Activated CD8-positive, alpha-beta memory T cell treated with anti-CD3 and anti-CD28 coated beads, Interleukin-2, amount 50 U/mL, for 4 hours (primary cell): ENCODE measurements at places on chromosomes 7 and 10.

- DNase-seq: no peak
Observed at GRCh38 chr10:45150997-45151396, 150.3 kb downstream of the ZNF22 start.

DNA sequence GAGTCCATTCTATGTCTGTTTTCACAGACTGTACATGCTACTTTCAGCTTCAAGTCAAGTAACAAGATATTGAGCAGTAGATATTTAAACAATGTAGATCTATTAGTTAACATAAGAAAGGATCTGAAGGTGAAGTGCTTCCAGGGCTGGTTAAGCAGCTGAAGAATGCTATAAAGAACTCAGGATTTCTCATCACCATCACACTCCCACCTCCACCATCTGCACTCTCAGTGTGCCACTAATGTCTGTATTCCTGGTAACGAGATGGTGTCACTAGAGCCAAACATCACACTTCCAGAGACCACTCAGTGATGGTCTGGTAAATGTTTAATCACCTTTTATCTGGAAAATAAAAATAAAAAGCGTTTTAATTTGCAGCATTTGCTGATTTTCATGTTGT is 224.0 kb upstream of the FERD3L start:
- no peak for DNase-seq

DNA sequence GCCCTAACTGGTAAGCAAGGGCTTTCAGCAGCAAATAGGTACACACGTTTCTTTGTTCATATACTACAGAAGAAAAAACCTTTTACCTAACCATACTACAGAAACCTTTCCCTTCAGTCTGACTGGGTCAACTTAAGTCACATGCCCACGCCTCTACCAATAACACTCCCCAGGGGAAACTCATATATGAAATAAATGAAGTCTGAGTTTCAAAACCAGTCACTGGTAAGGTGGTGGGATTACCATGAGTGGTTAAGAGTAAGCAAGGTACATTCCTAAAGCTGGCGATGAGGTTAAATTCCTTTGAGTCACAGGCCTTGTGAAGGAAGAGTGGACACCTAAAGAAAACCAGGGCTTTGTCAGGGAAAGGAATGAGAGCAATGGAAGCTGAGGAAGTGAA is 21.4 kb upstream of the KIF20B start:
- no peak for DNase-seq

DNA sequence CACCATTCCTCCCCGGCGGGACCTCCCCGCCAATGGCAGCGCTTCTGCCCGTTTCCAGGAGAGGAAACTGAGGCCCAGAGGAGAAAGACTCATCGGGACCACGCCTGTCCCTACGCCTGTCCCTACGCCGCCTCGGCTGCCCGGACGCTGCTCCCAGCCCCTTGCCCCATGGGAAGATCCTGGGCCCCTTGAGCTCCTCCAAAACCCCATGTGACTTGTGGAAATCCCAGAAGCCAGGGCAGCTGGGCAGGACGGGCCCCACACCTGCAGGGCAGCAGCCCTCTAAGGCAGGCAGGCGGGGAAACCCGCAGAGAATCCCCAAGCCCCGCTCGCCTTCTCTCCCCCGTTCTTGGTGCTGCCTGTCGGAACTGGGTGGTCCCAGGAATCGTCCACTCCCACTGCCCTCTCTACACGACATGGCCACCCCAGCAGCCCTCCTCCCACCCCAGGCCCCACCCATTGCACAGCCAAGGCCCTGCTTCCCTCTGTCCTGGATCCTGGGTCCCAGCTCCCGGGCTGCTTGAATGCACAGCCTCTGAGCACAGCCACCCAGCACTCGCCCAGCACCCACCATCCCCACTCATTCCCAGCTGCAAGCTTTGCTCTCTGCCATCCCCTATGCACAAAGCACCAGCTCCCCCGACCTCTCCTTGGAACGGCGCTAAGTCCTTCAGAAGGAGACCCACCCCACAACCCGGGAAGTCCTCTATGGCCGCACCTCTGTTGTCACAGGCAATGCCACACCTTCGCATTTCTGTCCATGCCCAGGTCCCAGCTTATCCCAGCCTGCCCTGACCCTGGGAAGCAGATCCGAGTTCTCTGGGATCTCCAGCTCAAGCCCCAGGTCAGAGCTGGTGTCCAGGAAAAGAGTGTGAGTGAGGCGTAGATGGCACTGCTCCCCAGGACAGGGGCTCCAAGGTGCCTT is 50.6 kb downstream of the SLC29A4 start:
- DNase-seq: no peak

- no peak for DNase-seq
Observed at GRCh38 chr7:129146237-129146979, 1.9 kb downstream of the TSPAN33 start.

- no peak for DNase-seq
Observed at GRCh38 chr7:54076616-54077015, 465.6 kb upstream of the VSTM2A start.

DNA sequence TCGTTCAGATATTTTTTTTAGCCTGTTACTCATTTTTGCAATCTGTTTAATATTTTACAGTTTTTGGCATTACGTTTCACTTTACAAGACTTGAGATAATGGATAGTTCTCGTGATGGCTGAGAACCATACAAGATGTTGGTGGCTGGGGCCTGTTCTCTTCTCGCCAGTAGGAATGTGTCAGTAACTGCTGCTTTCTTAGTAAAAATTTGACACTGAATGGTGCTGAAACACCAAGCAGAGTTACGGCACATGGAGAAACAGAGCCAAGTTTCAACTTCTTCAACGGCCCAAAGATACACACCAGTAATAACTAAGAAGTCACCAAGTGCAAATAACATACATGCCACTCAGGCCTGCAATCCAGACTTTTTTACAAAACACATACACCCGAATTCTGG is 130.4 kb downstream of the NRP1 start:
- DNase-seq: no peak

DNA sequence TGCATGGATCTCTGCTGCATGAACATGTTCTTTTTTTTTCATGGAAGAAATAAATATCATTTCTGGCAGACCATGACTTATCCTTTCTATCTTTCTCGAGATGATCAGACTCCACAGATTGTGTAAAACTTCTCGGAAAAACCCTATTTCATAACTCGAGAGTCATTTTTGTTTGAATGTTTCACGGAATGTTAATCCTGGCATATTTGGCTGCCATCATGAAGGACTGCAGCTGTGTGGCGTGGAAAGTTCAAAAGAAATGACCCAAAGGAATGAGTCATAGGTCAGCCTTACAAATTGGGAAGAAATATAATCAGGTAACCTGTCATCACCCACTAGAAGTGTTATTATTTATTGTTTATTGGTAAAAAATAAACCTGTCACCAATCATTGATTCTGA is 566.8 kb downstream of the SDK1 start:
- DNase-seq: no peak

GRCh38 chr7:29457565-29458011 is 106.0 kb upstream of the PRR15 start:
- no peak for DNase-seq

GRCh38 chr7:28957064-28957750 is 923 bp downstream of the TRIL start:
- DNase-seq: peak; percentile 15

GRCh38 chr7:140134039-140134438 is 42.7 kb downstream of the KDM7A start:
- no peak for DNase-seq

DNA sequence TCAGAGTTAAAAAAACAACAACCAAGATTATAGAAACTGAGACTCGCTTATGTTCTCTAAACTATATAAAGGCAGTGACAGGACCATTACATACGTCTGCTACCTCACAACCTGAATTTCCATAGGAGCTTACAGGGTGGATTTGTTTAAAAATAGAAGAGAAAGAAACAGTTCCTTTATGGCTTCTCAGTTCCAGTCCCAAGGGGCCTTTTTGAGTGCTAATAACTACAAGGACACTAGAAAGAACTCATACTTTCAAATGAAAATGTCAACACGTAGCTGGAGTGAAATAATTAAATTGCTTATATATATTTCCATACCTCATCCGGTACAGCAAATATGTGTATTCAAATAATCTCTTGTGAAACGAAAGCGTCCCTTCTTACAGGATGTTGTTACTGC is 19.7 kb downstream of the TSPAN12 start:
- no peak for DNase-seq

- DNase-seq: no peak
Observed at GRCh38 chr7:108286290-108286904, 156.2 kb upstream of the LAMB4 start.

DNA sequence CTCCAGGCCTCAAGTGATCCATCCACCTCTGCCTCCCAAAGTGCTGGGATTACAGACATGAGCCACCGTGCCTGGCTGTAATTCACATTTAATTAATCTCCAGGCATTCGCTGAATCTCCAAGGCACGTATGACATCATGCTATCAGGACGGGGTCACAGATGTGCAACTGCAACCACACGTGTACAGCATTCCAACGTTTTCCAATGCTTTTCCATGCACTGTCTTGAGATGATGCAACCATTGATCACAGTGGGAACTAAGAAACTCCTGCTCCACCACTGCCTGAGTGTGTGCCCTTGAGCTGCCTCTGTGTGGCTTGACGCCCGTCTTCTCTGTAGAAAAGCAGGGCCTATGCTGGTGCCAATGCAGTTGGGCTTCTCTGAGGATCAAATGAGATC is 119.8 kb upstream of the LYZL2 start:
- no peak for DNase-seq

DNA sequence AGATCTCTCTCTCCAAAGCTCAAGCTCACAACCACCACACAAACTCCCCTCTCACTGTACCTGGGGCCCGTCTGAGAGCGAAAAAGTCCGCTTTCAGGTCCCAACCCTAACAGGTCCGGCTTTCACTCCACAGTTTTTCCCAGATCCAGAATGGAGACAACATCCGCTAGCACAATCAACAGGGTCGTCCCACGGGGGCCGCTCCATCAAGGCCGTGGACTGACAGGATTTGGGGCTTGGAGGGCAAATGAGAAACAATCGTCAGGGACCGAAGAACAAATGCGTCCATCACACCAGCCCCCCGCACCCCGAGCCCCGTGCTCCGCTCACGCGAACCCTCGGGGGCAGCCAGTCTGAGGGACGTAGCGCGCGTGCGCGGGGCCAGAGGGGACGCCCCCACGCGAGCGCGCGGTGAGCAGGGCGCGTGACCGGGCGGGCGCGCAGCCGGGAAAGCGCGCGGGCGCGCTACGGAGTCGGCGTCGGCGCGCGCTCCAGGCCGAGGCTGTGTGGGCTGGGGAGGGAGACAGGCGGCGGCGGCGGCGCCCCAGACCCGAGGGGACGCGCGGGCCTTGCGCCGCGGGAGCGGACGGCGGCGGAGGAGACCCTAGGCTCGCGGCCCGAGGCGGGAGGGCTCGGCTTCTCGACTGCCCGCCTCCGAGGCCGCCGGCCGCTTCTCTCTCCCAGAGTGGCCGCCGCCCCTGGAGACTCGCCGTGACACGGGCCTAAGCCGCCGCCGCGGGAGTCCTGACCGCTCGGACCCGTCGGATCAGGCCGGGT is at the start of gene SLK:
Gene SLK (plus strand): TSS at position 470 of the 777 bp plus-strand sequence. CDS start 606 bp downstream, outside the sequence.
- peak; percentile 83 for DNase-seq

- DNase-seq: no peak
Observed at GRCh38 chr7:43766564-43766963, 8.1 kb downstream of the BLVRA start.

- no peak for DNase-seq
Observed at GRCh38 chr10:22442063-22442462, 96.8 kb downstream of the SPAG6 start.

- peak; percentile 20 for DNase-seq
Observed at GRCh38 chr7:142556740-142557139, 192.5 kb upstream of the PRSS1 start.

- DNase-seq: no peak
Observed at GRCh38 chr10:89219513-89220218, 12.5 kb upstream of the CH25H start.

DNA sequence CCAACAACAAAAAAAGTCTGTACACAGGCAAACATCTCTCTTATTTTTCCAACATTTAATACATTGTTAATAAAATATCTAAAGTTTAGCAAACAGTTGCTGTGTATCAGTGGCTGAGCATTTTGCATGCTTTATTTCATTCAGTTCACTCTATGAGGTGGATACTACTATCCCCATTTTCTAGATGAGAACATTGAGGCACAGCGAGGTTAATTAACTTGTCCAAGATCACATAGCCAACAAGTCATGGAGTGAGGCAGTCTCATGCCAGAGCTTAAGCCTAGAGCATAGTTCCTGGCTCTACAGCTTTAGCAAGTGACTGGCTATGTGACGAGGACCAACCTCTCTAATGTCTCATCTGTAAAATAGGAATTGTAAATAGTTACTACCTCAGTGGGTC is 4.4 kb downstream of the GATAD1 start:
- DNase-seq: no peak

DNA sequence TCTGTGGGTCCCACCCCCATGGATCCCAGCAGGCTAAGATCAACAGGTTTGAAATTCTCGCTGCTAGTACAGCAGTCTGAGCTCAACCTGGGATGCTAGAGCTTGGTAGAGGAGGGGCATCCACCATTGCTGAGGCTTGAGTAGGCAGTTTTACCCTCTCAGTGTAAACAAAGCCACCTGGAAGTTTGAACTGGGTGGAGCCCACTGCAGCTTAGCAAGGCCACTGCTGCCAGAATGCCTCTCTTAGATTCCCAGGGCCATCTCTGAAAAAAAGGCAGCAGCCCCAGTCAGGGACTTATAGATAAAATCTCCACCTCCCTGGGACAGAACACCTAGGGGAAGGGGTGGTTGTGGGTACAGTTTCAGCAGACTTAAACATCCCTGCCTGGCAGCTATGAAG is 190.0 kb upstream of the CACNA2D1 start:
- no peak for DNase-seq

DNA sequence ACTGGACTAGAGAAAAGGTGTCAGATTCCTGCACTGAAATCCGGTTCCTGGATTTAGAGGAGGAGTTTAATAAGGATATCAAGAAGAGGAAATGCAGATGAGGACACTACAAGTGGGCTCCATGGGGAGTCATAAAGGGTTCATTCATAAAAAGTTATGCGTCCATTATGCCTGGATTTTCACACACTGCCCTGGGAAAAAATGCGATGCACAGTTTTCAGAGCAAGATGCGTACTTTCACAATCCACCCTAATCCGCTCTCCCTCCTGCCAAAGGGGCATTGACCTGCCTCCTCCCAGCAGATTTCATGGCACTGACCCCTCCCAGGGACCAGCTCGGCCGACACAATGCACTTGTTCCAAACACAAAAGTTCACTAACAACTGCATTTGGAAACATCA is 42.2 kb upstream of the OPALIN start:
- DNase-seq: no peak

- DNase-seq: no peak
Observed at GRCh38 chr7:147415991-147416390, 1174.6 kb upstream of the C7orf33 start.

GRCh38 chr7:38318241-38318640 is 44.8 kb upstream of the TARP start:
- no peak for DNase-seq
